ENCODE measurements at places on chromosomes 3 and 15. TPM values are rescaled to one million over a fixed set of nuclear protein-coding genes. Genes with fewer than 3 reads are reported as not detected.

GRCh38 chr3:108301695-108302404 lies 5.5 kb downstream of the HHLA2 start:
- H3K4me3 ChIP-seq, result peak overlapping the region; percentile 79
- peaks cover 15% of the 10 kb centered on the region for H3K36me3 ChIP-seq
- DNase-seq, result no peak
- H3K27ac ChIP-seq, result peak overlapping the region; percentile 97

GRCh38 chr3:68912376-68912775 lies 20.0 kb downstream of the TAFA4 start:
- no peaks in the 10 kb centered on the region for H3K4me1 ChIP-seq
- no peaks in the 10 kb centered on the region for H3K36me3 ChIP-seq
- DNase-seq, result no peak

The PIF1 gene
- total RNA-seq, result 49.7 TPM

The LNP1 gene
- 1.1 TPM for total RNA-seq

GRCh38 chr3:154112146-154112852 lies 8.9 kb upstream of the ARHGEF26 start:
- peaks cover 22% of the 10 kb centered on the region for H3K27me3 ChIP-seq
- no peaks in the 10 kb centered on the region for H3K36me3 ChIP-seq
- H3K27ac ChIP-seq, result no peak overlapping the region
- H3K4me3 ChIP-seq, result no peak overlapping the region
- DNase-seq, result no peak
- H3K4me1 ChIP-seq, result no peaks in the 10 kb centered on the region

Data from activated naive CD8-positive, alpha-beta T cell treated with anti-CD3 and anti-CD28 coated beads, Interleukin-2, amount 10 ng/mL, durations not matched to agents 7 days and 5 days (primary cell).